Germinal center (tissue), 1 donor: ENCODE measurements at places on chromosomes 2 and 18.
A peak's percentile ranks its signal among the peaks of the same experiment; 100 is the strongest.

DNA sequence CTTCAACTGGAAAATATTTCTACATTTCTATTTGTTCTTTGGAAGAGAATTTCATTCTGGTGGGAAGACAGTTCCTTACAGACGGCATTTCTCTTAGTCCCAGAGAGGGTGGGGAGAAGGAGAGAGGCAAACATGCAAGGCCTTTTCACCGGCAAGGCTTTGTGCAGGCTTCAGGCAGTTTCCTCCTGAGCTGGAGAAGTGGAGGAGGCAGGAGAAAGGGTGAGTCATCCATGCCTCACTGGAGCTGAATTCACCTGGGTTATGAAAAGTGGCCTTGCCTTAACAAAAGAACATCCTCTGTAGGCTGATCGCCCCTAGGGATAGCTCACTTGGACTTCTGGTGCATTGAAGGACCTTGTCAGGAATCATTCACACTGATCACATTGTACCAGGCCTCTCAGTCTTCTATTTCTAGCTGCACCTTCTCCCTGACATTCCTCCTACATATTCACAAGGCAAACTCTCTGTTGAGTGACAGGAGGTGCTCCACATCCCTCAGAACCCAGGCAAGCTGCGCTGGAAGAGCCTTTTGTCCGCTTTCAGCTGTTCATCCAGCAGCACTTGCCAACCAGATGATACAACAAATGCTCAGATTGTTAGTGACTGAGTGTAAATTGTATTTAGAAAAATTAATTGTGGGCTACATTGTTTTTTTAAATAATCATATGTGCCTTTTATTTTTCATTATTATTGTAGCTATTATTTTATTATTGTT is 796.1 kb downstream of the DCDC2C start:
- no peak for DNase-seq

DNA sequence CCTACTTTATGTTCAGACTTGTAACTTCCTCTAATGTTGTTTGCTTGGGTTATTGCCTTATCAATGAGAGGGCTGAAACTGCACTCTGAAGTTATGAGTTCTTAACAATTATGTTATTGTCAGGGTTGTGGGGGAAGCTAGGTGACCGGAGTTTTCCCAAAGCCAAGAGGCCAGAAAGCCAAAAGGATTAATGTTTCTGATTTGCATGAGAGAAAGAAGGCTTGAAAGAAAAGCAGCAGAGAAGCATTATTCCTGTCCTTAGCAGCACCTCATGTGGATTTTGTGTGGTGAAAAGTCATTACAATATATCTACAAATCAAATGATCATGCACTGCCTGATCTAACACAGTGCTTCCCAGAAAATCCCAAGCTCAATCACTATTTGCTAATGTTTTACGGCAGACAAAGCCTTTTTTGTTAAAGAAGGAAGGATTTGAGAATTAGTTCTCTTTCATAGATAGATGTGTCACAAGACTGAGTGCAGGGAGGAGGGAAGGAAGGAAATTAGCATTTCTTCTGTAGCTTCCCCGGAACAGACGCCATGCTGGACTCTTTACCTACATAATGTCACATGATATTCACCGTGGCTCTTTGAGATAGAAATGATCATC is 203.2 kb downstream of the ALK start:
- no peak for DNase-seq

GRCh38 chr2:216059233-216059834 is 22.3 kb downstream of the PECR start:
- DNase-seq = peak; percentile 14

GRCh38 chr2:183229386-183229785 is 105.1 kb downstream of the NUP35 start:
- DNase-seq = no peak

- no peak for DNase-seq
Observed at GRCh38 chr18:7691206-7691605, 124.1 kb downstream of the PTPRM start.
